ENCODE measurements at places on chromosomes 12 and 14.
A peak's percentile ranks its signal among the peaks of the same experiment; 100 is the strongest.

- H3K36me3 ChIP-seq = no peaks in the 10 kb centered on the region
- H3K4me3 ChIP-seq = no peak overlapping the region
- no peaks in the 10 kb centered on the region for H3K27me3 ChIP-seq
- no peaks in the 10 kb centered on the region for H3K4me1 ChIP-seq
- no peak for ATAC-seq
Measured at GRCh38 chr14:99024926-99025325, 247.1 kb downstream of the BCL11B start.

GRCh38 chr12:104974626-104975290 is 11.4 kb upstream of the NOPCHAP1 start:
- no peaks in the 10 kb centered on the region for H3K36me3 ChIP-seq
- no peaks in the 10 kb centered on the region for H3K27me3 ChIP-seq
- peak; percentile 100 for ATAC-seq
- H3K4me3 ChIP-seq = peak overlapping the region; percentile 54
- peak overlapping the region; percentile 84 for H3K27ac ChIP-seq

GRCh38 chr12:16218234-16218633 is 59.3 kb downstream of the SLC15A5 start:
- H3K27ac ChIP-seq = no peak overlapping the region
- H3K4me1 ChIP-seq = no peaks in the 10 kb centered on the region
- ATAC-seq = no peak
- no peaks in the 10 kb centered on the region for H3K27me3 ChIP-seq
- H3K36me3 ChIP-seq = no peaks in the 10 kb centered on the region
- H3K4me3 ChIP-seq = no peak overlapping the region

DNA sequence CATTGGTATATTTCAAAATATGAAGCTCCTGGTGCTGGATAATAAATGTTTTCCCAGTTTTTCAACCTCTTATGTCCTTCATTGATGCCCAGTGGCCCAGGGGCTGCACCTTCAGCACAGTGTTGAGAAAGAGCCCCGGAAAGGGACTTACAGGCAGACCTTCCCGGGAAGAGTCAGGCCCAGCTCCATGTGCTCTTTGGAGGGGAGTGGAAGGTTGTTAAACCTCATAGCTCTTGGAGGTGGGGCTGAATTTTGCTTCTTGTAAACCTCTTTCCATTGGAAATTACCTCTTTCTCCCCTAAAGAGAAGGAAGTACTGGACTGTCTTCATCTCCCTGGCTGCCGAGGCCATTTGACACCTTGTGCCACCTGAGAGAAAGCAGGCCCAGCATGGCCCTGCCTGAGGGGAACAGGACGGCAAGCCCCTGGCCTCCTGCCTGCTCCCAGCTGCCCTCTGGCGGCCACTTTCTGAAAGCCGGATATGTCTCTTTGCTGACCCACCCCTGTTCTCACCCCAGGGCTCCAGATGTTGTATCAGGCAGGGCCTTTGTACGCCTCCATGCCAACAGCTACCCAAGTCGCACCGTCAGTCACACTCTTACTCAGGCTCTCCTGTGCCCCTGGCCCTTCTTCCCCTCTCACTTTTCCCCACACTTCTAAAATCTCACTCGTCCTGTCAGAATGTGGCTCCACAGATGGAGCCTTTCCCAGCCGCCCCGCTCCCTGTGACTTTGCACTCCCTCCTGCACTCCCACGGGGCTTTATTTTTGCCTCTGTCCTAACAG is 43.0 kb downstream of the EVL start:
- peak overlapping the region; percentile 77 for H3K27ac ChIP-seq
- no peaks in the 10 kb centered on the region for H3K27me3 ChIP-seq
- H3K4me3 ChIP-seq = no peak overlapping the region
- peaks cover 45% of the 10 kb centered on the region for H3K36me3 ChIP-seq

- ATAC-seq = no peak
- H3K27ac ChIP-seq = no peak overlapping the region
- peaks cover 7% of the 10 kb centered on the region for H3K27me3 ChIP-seq
- no peaks in the 10 kb centered on the region for H3K36me3 ChIP-seq
- H3K4me3 ChIP-seq = no peak overlapping the region
- H3K4me1 ChIP-seq = no peaks in the 10 kb centered on the region
Measured at GRCh38 chr14:23694085-23694948, 58.2 kb downstream of the DHRS2 start.

- H3K36me3 ChIP-seq = no peaks in the 10 kb centered on the region
- peak overlapping the region; percentile 63 for H3K4me3 ChIP-seq
- peak overlapping the region; percentile 86 for H3K27ac ChIP-seq
- peaks cover 55% of the 10 kb centered on the region for H3K4me1 ChIP-seq
Measured at GRCh38 chr14:96493178-96493577, 9.0 kb upstream of the PAPOLA start.

DNA sequence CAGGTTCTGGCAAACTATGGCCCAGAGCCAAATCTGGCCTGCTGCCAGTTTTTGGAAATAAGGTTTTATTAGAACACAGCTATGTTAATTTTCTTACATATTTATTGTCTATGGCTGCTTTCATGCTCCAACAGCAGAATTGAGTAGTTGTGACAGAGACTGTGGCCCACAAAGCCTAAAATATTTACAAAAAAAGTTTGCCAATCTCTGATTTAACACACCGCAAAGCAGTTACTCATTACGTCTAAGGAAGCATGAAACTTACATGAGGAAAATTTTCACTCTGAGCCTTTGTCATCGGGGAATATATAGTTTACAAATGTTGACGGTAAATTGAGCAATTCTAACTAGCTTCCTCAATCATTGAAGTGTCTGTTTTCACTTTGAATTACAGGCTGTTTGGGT is 96.5 kb downstream of the UNC79 start:
- no peaks in the 10 kb centered on the region for H3K27me3 ChIP-seq
- ATAC-seq = no peak
- peaks cover 5% of the 10 kb centered on the region for H3K4me1 ChIP-seq
- no peaks in the 10 kb centered on the region for H3K36me3 ChIP-seq
- no peak overlapping the region for H3K27ac ChIP-seq

DNA sequence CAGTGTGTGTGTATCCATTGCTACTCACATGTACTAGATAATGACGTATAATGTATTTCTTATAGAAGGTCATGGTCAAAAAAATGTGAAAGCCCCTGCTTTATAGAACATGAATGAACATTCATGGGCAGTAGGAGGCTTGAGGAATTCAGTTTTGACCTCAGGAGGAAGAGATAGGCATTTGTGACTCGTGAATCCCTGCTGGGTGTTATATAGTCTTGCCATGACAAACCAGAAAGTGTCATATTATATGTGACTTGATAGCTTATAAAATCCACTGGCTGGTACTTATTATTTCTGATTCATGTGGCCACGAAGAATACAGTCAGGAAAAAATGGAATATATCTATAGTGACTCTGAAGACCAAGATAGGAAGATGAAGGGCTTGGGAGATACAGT is 287.6 kb downstream of the CEP128 start:
- H3K27ac ChIP-seq = no peak overlapping the region
- H3K4me1 ChIP-seq = no peaks in the 10 kb centered on the region
- H3K27me3 ChIP-seq = no peaks in the 10 kb centered on the region
- H3K36me3 ChIP-seq = peaks cover 11% of the 10 kb centered on the region

DNA sequence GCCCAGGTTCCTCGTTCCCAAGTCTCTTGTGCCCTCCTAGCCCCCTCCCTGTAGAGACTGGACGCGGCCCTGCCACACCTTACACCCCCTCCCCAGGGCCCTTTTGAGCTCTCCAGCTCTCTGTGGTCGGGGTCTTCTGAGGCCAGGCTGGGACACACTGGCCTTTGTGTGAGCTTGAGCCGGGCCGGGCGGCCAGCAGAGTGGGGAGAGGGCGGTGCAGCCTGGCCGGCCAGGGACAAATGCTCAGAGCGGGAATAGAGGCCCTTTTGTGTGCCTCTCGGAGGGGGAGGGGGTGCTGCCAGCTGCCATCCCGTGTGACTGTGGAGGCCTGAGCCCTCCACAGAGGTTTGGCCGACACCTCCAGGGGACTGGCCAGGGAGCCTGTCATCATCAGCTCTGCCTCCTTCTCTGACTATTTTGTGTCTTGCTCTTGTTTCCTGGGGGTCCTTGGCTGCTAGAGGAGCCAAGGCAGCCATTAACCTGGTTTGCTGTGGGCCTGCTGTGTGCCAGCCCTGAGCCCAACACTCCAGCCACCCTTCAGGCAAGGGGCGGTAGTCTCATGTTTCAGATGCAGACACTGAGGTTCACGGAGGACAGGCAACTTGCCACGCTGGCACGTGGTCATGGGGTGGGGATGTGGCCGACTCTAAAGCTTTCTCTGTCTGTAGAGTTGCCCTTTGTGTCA is 13.6 kb downstream of the FAM222A start:
- peaks cover 7% of the 10 kb centered on the region for H3K4me1 ChIP-seq
- H3K36me3 ChIP-seq = no peaks in the 10 kb centered on the region
- no peaks in the 10 kb centered on the region for H3K27me3 ChIP-seq
- no peak overlapping the region for H3K27ac ChIP-seq
- ATAC-seq = no peak

- ATAC-seq = peak; percentile 64
- peak overlapping the region; percentile 77 for H3K27ac ChIP-seq
- H3K36me3 ChIP-seq = peaks cover 14% of the 10 kb centered on the region
- peak overlapping the region; percentile 39 for H3K4me3 ChIP-seq
Measured at GRCh38 chr12:122875590-122876220, 20.2 kb downstream of the VPS37B start.

- H3K27ac ChIP-seq = no peak overlapping the region
- no peak overlapping the region for H3K4me3 ChIP-seq
- no peak for ATAC-seq
Measured at GRCh38 chr12:69828897-69829296, 3.9 kb downstream of the MYRFL start.

DNA sequence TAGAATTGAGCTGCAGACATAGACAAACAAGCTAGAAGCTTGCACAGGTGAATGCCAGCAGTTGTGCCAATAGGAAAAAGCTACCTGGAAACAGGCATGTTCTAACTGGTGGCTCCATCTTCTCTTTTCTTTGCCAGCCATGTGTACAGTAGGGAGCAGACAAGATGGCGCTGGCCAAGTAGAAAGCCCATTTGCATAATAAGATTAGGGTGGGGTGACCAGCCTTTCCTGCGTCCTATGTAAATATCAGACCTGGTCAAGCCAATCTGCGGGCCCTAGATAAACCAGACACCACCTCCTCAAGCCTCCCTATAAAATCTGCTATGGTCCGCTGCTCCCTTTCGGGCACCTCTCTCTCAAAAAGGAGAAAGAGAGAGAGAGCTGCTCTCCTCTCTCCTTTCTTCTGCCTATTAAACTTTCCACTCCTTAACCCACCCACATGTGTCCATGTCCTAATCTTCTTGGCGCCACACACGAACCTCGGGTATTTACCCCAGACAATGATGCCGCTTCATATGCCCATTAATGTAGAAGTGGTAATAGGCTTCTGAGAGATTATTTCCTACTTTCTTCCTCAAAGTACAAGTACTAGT is 201.0 kb downstream of the SLC25A21 start:
- no peaks in the 10 kb centered on the region for H3K27me3 ChIP-seq
- no peaks in the 10 kb centered on the region for H3K36me3 ChIP-seq
- no peak overlapping the region for H3K27ac ChIP-seq

GRCh38 chr12:110622582-110622981 is 8.7 kb downstream of the TCTN1 start:
- no peaks in the 10 kb centered on the region for H3K27me3 ChIP-seq
- H3K4me3 ChIP-seq = no peak overlapping the region
- peaks cover 60% of the 10 kb centered on the region for H3K4me1 ChIP-seq
- H3K36me3 ChIP-seq = peaks cover 14% of the 10 kb centered on the region

DNA sequence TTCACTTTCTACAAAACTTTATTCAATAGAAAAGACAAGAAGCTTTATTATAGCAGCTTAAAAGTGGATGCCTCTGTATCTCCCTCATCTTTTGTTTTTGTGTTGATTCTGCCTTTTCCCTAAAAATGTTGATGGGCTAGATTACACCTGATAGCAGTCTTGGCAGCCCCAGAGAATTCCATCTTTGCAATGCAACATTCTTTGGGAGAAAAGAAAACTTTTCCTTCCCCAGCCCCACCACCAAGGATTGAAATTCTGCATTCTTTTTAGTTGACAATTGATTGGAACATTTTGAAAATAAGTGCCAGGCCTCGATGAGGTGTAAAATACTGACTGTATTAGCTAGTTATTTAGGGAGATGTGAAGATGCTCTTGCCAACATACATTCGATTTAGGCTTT is 306.8 kb upstream of the G2E3 start:
- H3K4me3 ChIP-seq = no peak overlapping the region
- no peak overlapping the region for H3K27ac ChIP-seq
- no peak for ATAC-seq
- H3K36me3 ChIP-seq = no peaks in the 10 kb centered on the region

DNA sequence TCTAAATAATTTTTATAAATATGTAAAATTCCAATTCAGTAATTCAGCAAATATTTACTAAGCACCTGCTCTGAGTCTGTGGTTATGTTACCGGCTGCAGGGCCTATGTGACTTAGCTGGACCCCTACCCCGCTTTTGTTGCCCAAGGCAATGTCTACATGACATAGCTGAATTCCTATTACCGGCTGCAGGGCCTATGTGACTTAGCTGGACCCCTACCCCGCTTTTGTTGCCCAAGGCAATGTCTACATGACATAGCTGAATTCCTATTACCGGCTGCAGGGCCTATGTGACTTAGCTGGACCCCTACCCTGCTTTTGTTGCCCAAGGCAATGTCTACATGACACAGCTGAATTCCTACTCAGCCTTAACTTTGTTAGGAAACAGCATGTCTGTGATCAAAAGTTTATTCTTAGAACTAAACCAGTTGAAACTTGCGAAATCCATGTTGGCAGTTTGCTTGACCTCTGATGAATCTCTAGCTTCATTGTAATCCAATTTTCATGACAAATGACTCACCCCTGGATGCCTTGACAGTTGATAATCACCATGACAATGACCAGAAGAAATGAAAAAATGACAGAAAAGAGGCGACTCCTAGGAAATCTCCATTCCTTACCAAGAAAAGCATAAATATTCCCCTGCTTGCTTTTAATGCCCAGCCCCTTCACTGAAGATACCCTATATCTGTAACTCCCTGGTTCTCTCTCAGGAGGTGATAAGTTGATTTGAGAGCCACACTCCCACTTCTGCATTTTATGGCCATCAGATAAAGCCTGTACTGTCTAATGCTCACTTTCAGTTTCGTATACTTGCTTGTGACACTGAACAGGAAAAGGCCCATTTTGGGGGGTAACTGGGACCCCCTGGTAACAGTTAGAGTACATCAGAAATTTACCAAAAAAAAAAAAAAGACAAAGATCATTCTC is 148.4 kb upstream of the SYT10 start:
- H3K4me1 ChIP-seq = peaks cover 5% of the 10 kb centered on the region
- ATAC-seq = peak; percentile 27
- no peak overlapping the region for H3K27ac ChIP-seq
- no peaks in the 10 kb centered on the region for H3K27me3 ChIP-seq
- no peak overlapping the region for H3K4me3 ChIP-seq

GRCh38 chr12:122226366-122227125 is 694 bp upstream of the DIABLO start:
- ATAC-seq = no peak
- peaks cover 46% of the 10 kb centered on the region for H3K36me3 ChIP-seq
- peak overlapping the region; percentile 95 for H3K27ac ChIP-seq
- peaks cover 37% of the 10 kb centered on the region for H3K4me1 ChIP-seq

- H3K27ac ChIP-seq = peak overlapping the region; percentile 93
- H3K36me3 ChIP-seq = no peaks in the 10 kb centered on the region
- peak; percentile 60 for ATAC-seq
- peak overlapping the region; percentile 70 for H3K4me3 ChIP-seq
- H3K4me1 ChIP-seq = peaks cover 34% of the 10 kb centered on the region
Measured at GRCh38 chr14:24365600-24366412, 2.2 kb upstream of the NFATC4 start.

GRCh38 chr12:71335963-71336257 is 103.7 kb upstream of the LGR5 start:
- H3K27me3 ChIP-seq = no peaks in the 10 kb centered on the region
- no peaks in the 10 kb centered on the region for H3K4me1 ChIP-seq
- H3K4me3 ChIP-seq = no peak overlapping the region
- no peak for ATAC-seq
- no peak overlapping the region for H3K27ac ChIP-seq
